ENCODE measurements at places on chromosomes 2 and 18.

- DNase-seq = no peak
These were observed 680 bp downstream of the ATP5F1A start for GRCh38 chr18:46097431-46097800.

DNA sequence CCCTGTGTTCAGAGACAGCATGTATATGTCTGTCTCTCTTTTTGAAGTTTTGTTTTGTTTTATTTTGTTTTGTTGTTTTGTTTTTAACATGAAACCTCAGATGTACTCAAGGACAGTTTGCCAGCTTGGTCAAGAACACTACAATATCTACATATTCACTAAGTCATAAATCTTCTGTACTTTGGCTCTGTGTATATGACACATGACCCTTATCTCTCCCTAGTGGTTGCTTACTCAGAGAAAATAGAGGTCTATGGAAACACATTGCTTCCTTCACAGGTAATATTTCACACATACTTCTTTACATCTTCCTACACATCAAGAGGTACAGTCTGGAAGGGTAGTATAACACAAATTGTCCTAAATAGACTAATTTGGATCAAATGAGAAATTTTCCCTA lies 312.6 kb upstream of the VRK2 start:
- DNase-seq = no peak

- no peak for DNase-seq
These were observed 129.0 kb downstream of the EVA1A start for GRCh38 chr2:75431763-75432162.

- DNase-seq = no peak
These were observed 1.4 kb downstream of the AGPS start for GRCh38 chr2:177393824-177394593.

DNA sequence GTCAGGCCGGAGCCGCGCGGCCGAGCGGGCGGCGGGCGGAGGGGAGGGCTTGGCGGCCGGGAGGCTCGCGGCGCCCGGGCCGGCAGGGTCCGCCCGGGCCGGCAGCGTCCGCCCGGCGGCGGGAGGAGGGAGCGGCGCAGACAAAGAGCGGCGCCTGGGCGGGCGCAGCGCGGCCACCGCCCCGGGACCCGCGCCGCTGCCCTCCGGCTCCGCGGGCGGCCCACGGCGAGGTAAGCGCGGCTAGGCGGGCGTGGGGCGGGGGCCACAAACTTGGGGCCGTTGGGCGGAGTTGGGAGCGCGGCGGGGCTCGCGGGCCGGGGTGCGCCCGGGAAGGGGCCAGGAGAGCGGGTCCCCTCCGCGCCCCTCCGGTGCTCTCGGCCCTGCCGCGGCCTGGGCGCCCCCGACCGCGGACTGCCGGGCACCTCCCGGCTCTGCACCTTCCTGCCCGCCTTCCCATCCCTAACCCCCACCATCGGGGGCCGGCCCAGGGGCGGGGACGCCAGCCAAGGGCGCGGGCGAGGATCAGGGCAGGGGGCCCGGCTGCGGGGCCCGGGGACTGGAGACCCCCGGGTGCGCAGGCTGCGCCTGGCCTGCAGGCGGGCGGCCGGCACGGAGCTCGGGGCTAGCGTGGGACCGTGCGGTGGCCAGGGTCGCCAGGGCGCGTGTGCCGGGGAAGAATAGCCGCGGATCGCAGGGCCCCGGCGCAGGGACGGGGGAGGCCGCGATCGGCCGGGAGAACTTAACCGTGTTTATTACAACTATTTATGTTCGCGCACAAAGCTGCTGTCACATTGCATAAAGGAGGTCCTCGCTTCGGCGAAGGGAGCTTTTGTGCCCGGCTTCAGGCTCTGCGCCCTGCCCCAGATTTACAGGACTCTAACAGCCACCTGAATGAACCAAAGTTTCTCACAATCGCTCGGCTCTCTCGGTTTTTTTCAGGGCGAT lies at the start of gene NCK2:
NCK2 (plus strand) TSS at position 4 of the 945 bp plus-strand sequence. CDS start 110,152 bp downstream, outside the sequence.
- peak; percentile 62 for DNase-seq

DNA sequence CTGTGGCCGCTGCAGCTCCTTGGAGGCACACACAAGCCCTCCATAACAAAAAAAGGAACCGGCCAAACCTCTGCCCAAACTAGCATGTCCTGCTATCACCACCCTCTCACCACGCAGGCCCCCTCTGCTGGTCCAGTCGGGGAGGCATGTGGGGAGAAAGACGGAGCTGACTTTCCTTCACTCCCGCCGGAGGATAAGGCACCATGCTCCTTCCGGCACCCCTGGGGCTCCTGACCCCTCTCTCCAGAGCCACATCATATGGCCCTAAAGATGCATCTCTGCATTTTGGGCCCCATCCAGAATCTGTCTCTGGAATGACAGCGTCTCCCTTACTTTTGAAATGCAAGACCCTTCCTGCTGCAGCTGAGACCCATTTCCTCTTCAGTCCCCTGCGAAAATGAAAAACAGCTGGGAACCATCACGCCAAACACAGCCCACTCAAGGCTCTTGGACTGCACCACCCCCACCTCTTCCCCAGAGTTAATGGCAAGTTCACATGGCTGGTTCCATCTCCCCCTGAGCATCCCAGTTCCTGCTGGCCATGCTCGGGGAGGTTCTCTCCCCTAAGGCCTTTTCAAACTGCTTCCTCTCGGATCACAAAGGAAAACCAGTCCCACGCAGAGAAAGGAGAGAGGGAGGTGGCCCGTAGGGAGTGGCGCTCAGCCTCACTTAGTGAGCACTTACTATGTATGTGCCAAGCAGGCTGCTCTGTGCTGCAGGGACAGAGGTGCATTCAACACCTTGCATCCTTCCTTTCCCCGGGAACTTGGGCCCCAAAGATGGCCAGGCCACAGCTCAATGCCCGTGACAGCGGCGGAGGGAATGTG lies 35.2 kb upstream of the MLPH start:
- DNase-seq = no peak

DNA sequence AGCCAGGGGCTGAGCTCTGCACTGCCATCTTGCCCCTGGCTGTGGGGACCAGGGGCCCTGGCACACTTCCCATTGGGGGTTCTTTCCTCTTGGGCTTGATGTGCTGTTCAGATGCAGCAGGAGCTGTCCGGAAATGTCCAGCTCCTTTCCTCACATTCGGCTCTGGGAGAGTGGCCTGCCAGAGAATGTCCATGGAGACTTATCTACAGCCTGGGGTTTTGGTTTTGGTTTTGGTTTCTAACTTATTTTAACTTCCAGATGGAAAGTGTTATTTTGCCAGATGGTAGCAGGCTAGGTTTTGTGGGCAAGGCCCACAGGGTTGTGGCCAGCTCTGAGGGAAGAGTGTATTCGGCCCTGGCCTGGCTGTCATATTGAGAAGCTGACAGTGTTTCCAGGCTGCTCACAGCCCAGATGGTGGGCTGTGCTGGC lies 177.3 kb downstream of the ANKRD30B start:
- no peak for DNase-seq

- DNase-seq = no peak
These were observed 76.2 kb upstream of the ODC1 start for GRCh38 chr2:10524341-10524740.

DNA sequence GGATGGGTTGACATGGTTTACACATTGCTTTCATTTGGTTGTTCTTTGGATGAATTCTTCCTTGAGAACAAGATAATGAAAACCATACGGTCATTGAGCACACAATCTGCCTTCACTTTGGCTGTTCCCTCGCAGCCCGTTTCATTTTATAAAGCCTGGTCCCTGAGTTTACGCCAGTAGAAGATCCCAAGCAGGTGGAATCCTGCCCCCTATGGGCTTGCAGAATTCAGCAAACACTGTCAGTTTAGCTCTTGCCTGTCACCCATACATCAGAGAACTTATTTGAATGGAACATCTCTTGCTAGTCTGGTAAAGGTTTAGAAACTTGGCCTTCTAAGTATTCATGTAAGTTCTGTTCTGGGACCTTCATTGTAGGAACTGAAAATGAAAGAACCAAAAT lies 666.4 kb upstream of the ZEB2 start:
- no peak for DNase-seq

GRCh38 chr2:37583402-37583801 lies 88.0 kb downstream of the CDC42EP3 start:
- no peak for DNase-seq

- DNase-seq = no peak
These were observed 18.6 kb upstream of the TXNDC2 start for GRCh38 chr18:9867071-9867594.

- no peak for DNase-seq
These were observed 9.8 kb downstream of the REL start for GRCh38 chr2:60891180-60891579.

GRCh38 chr2:23036629-23037028 lies 348.4 kb upstream of the KLHL29 start:
- DNase-seq = no peak

- no peak for DNase-seq
These were observed 263.1 kb upstream of the CHAC2 start for GRCh38 chr2:53504507-53504906.

GRCh38 chr2:170492010-170492409 lies 223.1 kb upstream of the SP5 start:
- DNase-seq = no peak

DNA sequence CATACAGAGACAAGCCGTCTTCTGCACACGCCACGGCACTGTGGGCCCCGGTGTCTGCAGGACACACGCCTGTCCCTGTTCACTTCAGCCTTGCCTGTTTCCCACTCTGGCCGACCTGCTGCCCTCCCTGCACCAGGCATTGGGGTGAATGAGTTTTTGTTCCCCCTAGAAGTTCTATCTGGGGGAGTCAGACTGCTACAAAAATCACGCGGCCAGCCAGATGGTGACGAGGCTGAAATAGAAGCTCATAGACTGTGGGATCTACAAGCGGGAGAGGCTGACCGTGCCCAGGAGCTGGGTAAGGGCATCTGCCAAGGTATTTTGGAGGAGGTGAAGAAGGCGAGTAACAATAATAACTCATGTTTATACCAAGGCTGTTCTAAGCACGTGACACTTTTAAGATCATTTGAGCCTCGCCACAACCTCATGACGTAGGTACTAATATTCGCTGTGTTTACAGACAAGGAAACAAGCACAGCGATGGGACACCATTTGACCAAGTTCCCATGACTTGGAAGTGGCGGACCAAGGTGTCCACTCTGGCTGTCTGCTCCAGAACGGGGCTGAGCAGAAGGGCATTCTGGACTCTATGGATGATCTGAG lies 53.6 kb downstream of the KCNF1 start:
- no peak for DNase-seq

- DNase-seq = no peak
These were observed 4.2 kb downstream of the MAB21L4 start for GRCh38 chr2:240891492-240892340.

DNA sequence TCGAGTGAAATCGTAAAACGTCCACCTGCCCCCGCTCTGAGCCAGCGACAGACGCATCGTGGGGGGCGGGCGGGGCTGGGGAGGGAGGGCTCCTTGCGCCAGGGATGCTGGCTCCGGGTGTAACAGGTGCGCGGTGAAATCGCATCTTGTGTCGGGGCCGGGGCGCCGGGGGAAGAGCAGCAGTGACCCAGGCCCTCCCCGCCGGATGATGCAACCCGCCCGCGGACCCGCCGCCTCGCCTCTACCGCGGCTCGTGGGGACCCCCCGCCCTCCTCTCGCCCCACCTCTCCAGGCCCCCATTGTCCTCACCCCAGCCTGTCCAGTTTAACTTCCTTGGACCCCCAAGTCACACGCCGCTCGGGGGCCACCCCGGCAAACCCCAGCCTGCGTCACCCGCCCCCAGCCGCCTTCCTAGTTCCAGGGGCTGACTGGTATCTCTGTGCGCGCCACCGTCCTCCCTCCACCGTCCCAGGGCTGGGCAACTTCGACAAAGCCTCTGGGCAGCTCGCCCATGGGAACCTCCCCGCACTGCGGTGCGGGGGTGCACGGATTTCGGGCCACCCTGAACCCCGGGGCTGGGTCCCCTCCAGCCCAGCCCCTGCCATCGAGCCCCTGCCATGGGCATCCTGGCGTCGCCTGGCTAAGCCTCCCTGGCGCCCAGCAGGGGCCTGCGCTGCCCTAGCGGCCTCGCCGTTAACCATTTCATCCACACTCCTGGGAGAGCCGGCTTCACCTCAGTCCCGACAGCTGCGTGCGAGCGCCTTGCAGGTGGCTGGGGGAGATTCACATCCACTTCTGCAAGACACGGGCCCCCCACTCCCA lies 799 bp upstream of the KIF1A start:
- peak; percentile 43 for DNase-seq

GRCh38 chr2:156339110-156339847 lies 6.8 kb upstream of the NR4A2 start:
- no peak for DNase-seq

GRCh38 chr2:147416099-147416498 lies 428.7 kb upstream of the ACVR2A start:
- no peak for DNase-seq

DNA sequence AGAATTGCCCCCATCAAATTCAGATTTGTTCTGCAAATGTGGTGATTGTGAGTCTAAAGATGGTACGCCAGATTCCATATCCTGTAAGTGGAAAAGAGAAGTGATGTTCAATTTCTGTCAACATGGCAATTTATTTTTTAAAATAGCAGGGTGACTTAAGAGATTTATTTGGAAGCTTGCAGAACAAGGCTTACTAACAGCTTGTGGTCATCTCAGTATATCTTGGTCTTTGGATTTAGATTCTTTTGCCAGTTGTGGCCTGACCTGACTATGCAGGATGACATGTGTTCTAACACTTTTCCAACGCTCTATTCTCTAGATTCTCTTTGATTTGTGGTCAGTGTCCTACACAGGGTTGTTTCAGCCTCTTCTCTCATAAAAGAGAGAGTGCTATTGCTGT lies 74.4 kb downstream of the MAP3K20 start:
- no peak for DNase-seq

- no peak for DNase-seq
These were observed 3.4 kb downstream of the CYP26B1 start for GRCh38 chr2:72144274-72144631.

GRCh38 chr2:220320326-220320725 lies 692.9 kb downstream of the SLC4A3 start:
- DNase-seq = no peak

GRCh38 chr2:174259981-174260380 lies 11.6 kb upstream of the OLA1 start:
- DNase-seq = no peak

DNA sequence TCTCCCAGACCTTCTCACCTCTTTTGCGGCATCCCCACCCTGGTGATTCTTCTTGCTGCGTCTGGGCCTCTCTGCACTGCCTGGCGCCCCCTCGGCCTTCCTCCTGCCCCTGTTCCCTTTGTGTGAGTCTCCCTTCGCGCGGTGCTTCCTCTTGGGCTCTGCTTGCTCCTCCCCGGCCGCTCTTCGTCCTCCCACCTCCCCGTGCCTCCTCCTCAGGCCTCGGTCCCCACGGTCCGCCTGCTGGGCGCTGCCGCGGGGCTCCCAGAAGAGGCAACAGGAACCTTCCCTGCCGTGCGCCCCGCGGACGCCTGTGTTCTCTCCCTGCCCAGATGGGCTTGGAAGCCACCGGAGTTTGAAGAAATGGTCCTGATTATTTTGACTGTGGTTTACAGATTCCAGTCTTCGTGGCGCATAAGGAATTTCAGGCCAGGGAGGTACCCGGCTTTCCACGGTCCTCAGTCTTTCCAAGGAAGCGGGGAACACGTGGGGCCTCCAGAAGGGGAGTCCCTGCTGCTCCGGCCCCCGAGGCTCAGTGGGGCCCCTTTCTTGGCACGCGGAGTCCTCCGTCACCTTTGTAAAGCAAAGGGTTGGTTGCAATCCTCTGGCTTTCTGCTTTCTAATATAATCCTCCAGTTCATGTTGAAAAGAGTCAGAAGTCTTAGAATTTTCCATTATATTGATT lies 13.1 kb downstream of the RNU2-63P start:
- peak; percentile 46 for DNase-seq

- no peak for DNase-seq
These were observed 13.3 kb downstream of the PPP4R3B start for GRCh38 chr2:55604027-55604565.
